ENCODE measurements at places on chromosomes 13 and 19.

DNA sequence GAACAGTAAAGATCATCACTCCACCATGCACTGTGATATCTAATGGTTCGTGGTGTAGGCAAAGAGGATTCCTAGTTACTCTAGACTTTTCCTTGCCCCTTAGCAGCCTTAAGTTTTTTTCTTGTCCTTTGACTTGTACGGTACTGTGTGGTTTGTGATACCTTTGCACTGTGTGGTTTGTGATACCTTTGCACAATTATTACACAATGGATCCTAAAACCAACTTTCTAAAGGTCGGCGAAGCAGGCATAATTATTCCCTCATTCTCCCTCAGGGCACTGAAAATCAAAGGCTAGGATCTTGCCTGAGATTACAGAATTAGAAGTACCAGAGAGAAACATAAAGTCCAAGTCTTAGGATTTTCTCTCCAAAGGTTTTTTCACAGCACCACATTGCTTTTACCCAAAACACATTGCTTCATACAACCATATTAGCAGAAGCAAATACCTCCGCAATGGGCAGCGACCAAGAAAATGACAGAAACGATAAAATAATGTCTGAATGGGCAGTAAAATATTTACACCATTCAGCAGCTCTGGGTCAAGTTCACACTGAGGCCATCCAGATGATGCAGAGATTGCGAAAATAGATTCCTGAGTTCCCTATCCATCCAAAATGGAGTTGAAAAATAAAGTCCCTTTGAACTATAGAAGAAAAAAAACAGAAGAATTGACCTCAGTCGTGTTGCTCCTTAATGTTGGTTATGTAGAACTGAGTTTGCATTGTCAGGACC, 106.4 kb downstream of the FGF14 start:
- no peak for DNase-seq

DNA sequence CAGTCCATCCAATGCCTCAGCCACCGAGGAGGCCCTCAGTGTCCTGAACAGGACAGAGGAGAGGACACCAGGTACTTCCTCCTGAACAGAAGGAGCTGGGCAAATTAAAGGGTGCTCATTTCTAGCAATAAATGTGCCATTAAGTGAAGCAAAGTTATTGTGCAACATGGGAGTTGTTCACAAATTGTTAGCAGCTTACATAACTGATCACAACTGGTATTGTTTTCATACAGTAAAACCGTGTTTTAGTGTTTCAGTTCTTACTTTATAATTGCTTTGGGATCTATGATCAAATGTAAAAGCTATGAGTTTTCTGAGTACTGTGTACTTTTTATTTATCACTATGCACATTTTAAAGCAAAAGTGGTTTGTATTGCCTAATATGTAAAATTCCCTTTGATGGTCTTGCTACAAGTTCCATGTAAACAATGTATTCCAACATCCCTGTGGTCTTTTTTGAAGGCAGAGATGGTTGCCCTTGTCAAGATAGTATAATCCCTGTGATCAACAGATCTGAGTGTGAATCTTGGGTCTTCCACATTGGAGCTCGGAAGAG, 263.1 kb downstream of the FGF14 start:
- no peak for DNase-seq

DNA sequence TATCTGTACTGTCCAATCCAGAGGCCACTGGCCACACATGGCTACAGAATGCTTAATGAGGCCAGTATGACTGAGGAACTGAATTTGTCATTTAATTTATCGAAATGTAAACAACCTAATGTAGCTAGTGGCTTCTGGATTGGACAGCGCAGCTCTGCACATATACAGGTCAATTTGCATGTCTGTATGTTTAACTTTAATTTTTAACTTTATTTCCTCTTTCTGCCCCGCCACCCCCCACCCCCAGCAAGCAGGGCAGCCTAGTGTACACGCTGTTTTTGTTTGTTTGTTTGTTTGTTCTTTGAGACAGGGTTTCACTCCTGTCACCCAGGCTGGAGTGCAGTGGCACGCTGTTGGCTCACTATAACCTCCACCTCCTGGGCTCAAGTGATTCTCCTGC, 15.5 kb downstream of the ZSWIM9 start:
- DNase-seq: no peak

DNA sequence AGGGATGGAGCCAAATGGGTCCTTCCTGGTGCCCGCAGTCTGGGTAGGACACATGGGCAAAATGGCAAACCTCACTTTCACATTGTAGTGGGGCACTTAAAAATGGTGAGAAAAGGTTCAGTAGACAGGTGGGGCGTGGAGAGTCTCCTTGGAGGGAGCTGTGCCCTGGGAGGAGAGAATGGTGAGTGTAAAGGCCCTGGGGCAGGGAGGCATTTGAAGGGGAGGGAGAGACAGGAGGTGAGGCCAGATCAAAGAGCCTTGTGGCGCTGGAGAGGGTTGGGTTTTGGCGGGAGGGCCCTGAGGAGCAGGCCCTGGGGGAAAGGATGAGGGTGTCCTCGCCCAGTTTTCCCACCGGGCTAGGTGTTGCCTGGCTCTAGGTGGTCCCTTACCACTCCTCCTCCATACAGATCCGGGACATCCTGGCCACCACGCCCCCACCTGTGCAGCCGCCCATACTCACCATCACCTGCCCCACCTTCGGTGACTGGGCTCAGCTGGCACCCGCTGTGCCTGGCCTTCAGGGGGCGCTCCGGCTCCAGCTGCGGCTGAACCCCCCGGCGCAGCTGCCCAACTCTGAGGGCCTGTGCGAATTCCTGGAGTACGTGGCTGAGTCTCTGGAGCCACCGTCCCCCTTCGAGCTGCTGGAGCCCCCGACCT, 6.3 kb downstream of the MAP1S start:
- no peak for DNase-seq

DNA sequence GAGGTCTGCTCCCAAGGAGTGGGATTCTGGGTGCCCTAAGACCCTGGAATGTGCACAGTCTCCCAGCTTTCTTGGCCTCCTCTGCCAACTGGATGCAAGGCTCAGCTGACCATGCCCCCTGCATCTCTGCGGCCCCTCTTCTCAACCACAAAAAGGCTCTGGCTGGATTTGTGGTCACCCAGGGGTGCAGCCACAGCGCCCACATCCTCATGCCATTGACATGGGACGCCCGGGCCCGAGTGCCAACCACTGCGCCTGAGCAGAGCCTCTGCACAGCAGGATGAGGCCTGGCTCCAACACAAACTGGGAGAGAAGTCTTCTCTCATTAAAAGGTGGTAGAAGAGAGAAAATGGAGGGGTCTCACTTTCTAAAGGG, 103.5 kb downstream of the FOXO1 start:
- DNase-seq: no peak

GRCh38 chr13:73492811-73493210, 434.0 kb downstream of the KLF5 start:
- DNase-seq: no peak

DNA sequence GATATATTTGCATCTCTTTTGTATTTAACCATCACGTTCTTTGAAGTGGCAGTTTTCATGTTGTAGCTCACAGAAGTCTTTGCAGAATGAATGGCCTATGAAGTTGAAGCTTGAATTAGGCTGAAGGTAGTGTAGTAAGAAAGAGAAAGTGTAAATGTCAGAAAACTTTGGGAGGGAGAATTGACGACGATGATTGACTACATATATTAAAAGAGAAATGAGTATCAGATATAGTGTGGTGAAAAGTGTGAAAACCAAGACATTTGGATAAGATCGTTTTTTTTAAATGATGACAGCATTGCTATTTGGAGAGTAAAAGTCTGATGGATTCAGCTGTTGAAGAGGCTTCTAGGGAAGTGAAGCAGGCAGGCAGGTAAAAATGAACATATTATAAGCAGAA, 14.6 kb upstream of the GPC5 start:
- no peak for DNase-seq

DNA sequence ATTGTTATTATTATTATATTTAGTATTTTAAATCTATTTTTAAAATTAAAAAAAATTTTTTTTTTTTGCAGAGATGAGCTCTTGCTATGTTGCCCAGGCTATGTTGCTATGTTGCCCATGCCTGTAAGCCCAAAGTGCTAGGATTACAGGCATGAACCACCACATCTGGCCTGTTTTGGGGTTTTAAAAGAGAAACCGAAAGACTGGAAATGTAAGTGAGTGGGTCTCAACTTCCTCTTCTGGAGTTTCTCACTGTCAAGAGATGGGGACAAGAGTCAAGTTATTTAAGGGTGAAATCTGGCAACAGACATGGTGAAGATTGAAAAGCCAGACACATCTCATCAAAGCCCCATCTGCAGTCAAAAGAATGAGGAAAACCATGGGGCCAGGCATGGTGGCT, 4.2 kb upstream of the OR7G3 start:
- DNase-seq: no peak

- no peak for DNase-seq
Observed at GRCh38 chr13:32264407-32264806, 50.8 kb downstream of the ZAR1L start.

GRCh38 chr13:73228546-73228945, 169.7 kb downstream of the KLF5 start:
- DNase-seq: no peak

GRCh38 chr13:100753376-100753775, 78.8 kb upstream of the TMTC4 start:
- DNase-seq: no peak

GRCh38 chr19:4814625-4815425, 16.7 kb downstream of the TICAM1 start:
- DNase-seq: no peak

DNA sequence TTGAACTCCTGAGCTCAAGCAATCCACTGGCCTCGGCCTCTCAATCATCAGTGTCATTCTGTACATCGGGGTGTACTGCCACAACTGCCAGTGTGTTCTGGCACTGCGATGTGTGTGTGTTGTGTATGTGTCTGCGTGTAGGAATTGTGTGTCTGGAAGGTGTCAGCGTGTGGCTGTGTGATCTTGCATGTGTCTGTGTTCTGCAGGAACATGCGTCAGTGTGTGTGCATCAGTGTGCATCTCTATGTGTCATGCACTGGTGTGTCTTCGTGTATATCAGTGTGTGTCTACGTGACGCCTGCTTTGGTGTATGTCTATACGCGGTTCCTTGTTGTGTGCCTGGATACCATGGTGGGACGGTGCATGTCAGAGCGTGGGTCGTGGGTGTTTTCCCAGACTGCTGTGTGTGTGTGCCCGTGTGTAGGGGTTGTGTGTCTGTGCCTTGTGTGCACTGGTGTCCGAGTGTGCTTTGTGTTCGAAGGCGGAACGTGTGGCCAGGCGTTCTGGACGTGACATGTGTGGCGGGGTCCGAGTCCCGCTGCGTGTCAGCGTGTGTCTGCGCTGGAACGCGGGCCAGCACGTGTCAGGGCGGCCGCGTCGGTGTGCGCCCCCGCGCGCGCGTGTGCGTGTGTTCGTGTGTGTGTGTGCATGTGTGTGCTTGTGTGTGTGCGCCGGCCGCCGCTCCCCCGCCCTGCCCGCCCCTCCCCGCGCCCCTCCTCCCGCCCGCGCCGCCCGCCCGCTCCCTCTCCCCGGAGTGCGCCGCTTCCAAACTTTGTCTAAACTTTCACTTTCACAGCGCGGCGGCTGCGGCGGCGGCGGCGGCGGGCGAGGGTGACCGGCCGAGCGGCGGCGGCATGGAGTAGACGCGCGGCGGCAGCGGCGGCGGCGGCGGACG, at the start of gene NFIX:
NFIX (plus strand) TSS at position 775 of the 895 bp plus-strand sequence. CDS start 363 bp downstream, outside the sequence.
- no peak for DNase-seq

DNA sequence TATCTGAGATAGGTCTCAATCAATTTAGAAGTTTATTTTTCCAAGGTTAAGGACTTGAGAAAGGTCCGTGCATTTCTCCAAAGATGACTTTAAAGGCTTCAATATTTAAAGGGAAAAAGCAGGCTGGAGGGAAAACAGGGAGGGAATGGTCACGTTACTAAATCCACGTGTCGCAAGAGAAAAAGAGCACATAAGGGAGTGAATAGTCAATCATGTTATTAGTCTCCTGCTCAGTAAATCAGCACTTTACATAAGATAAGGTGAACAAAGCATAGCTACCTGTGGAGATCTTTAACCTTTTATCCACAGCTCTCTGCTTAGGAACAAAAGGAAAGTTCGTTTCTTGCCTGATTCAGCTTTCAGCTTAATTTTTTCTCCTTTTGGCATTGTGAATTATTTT, 31.3 kb upstream of the LSM14A start:
- DNase-seq: no peak

Measured in stimulated activated CD8-positive, alpha-beta memory T cell treated with anti-CD3 and anti-CD28 coated beads, Interleukin-15, amount 100 ng/mL, for 4 hours (primary cell).